ENCODE measurements at places on chromosomes 7 and 10. TPM values are rescaled to one million over a fixed set of nuclear protein-coding genes. Genes with fewer than 3 reads are reported as not detected.

The TRIM56 gene
- total RNA-seq, result 47.9 TPM

The HMX2 gene
- 0.15 TPM for total RNA-seq

The NPVF gene
- total RNA-seq, result not detected

The LBX1 gene
- total RNA-seq, result not detected

The PRKAR2B gene
- 9.3 TPM for total RNA-seq

Measured in colonic mucosa (tissue), 4 donors.